ENCODE measurements at places on chromosomes 6 and 20.
A peak's percentile ranks its signal among the peaks of the same experiment; 100 is the strongest.

DNA sequence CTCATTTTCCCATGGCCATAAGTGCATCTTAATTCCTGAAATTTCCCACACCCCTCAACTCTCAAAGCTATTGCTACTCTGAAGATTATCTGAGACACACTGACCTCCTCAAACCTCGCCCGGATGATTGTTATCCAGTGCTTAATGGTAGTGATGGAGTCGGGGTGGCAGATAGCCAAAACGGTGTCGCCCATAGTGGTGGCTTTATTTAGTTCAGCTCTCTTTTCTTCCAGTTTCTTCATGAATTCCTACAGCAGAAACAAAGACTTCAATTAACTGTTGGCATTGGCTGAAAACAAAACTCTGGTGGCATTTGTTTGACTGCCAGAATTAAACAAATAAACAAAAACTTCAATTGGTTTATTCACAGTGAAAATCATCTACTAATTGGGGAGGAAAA is 165.4 kb downstream of the DST start:
- DNase-seq = no peak

DNA sequence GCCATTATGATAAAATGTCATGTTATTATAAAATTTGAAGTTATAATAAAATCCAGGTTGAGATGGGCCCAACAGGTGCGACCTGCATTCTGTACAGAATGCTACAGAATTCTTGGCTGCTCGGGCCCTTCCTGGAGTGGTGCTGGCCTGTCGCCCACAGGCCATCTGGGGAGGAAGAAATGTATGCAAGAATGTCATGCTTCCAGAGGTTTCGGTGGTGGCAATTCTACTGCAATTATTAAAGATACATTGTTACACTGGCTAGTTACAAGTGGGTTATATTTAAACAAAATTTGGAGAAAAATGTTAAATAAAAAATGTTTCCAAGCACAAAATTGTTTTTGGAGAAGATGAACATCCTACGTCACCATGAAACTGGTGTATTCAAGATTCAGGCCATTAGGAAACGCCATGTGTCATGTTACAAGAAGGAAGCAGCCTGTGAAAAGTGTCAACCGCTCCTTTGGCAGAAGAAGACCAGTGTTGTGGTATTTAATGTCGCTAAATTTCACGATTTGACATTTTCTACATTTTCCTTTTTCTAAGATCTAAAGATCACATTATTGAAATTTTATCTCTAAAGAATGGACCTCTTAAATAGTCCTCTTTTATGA is 7.1 kb downstream of the RAMACL start:
- DNase-seq = no peak

- no peak for DNase-seq
Observed at GRCh38 chr20:20202768-20203167, 150.4 kb downstream of the CFAP61 start.

DNA sequence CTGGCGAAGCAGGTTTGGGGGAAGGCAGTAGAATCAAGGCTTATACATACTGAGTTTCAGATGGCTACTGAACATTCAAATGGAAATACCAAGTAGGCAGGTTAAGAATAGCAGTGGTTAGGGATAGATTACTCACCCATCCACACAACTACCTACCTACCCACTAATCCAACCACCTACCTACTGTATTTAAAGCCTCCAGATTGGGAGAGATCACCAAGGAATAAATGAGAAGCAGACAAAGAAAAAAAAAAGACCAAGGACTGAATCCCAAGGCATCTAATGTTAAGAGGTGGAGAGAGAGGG is 68.3 kb upstream of the SMIM29 start:
- DNase-seq = no peak

DNA sequence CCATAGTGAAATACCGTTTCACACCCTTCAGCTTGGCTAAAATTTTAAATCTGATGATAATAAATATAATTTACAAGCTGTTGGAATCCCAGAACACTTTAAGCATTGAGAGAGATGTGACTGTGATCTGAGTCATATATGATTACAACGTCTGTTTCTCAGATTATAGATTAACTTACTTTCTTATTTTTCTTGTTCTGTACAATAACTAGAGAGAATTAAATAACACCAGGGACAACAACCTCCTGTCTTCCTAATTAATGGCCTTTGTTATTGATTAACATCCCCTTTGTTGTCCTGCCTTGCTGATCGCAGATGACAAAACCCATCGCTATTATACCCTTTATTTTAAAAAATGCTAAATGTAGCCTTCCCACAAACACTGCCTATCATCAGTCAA is 87.8 kb upstream of the EZR start:
- DNase-seq = no peak

GRCh38 chr6:142855893-142856623 is 88.9 kb downstream of the HIVEP2 start:
- no peak for DNase-seq

GRCh38 chr20:15220778-15221565 is 883.6 kb upstream of the FLRT3 start:
- DNase-seq = no peak

DNA sequence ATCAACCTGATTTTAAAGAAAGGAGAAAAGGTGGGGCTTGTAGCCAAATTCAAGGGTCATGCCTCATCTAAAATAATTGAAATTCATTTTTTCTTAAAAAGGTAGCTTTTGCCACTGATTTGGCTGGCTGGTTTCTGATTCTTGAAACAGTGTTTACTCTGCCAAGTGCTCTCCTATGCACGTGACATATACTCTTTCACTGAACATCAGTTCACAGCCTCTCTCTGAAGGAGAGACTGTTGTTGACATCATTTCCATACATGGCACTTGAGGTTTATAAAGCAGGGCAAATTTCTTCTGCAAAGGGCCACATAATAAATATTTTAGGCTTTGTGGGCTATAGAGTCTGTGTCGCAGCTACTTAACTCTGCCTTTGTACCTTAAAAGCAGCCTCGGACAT is 40.4 kb upstream of the DOK5 start:
- no peak for DNase-seq

DNA sequence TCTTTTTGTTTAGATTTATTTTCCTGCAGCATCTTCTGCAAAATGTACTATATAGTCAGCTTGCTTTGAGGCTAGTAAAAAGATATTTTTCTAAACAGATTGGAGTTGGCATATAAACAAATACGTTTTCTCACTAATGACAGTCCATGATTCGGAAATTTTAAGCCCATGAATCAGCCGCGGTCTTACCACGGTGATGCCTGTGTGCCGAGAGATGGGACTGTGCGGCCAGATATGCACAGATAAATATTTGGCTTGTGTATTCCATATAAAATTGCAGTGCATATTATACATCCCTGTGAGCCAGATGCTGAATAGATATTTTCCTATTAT is 3.2 kb downstream of the FOXC1 start:
- peak; percentile 43 for DNase-seq

GRCh38 chr6:140441256-140441655 is 1066.8 kb upstream of the CITED2 start:
- peak; percentile 55 for DNase-seq

- DNase-seq = no peak
Observed at GRCh38 chr6:27026361-27026760, 221.1 kb upstream of the PRSS16 start.

DNA sequence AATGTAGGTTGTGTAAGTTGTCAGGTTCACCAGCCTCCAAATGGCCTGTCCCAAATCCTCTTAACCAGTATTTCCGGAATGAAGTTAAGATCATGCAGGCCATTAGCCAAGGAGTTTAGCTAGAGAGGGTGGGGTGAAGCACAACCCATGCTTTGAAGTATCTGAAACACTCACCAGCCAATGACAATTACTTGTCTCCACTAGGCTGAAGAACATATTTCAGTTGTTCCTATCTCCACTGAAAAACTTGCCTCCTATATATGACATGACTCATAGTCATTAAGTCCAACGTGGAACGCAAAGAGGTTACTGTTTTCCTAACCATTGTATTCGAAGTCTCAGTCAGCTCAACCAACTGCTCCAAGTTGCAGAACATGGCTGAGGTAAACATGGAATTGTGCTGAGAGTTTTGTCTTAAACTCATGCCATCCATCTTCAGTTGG is 37.4 kb upstream of the TNFAIP3 start:
- no peak for DNase-seq

DNA sequence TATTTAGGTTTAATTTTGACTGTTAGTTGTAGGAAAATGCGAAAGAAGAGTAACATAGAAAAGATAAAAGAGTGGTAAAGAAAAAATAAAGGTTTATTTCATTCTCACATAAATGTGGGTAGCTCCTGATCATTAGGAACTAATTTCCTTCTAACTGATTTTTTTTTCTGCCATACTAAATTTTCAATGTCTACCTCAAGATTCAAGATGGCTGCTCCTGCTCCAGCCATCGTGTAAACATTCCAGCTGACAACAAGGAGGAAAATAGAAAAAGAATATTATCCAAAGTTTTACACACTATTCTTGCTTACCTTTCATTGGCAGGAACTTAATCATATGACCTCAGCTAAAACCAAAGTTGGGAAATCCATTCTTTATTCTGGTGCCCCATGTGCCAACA is 488.2 kb downstream of the LMBRD1 start:
- no peak for DNase-seq

DNA sequence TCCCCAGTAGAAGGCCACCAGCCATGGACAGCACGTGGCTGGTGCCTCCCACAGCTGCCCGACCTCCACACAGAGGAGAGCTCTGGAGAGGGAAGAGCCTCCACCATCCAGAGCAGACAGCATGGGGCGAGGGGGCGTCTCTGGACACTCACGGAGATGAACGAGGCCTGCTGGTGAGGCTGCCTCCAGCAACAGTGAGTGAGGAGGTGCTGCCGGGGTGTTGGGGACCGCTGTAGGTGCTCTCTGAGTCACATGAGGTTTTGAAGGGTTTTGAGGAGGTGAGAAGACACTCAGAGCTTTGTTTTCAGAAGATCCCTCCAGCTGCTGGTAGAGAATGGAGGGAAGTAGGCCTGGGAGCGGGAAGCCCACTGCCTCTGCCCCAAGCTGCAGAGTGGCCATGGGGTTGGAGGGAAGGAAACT is 65.6 kb downstream of the THBS2 start:
- no peak for DNase-seq

DNA sequence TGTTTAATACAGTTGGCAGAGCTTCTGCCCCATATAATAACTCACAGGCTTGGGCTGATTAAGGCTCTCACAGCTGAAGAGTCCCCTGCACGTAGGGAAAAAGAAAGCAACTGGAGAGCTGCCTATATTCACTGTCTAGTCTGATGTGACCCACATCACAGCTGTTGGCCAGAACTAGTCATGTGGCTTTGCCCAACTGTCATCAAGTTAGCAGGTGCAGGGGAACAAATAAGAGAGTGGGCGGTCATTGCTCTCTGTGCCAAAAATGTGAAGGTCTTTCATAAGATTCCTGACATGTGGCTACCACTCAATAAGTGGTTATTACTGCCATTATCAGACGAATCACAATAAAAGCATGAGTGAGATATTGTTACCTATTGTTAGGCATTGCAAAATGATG is 665.2 kb downstream of the DOK5 start:
- no peak for DNase-seq

- peak; percentile 80 for DNase-seq
Observed at GRCh38 chr6:33344701-33345697, 27.5 kb upstream of the ZBTB22 start.

DNA sequence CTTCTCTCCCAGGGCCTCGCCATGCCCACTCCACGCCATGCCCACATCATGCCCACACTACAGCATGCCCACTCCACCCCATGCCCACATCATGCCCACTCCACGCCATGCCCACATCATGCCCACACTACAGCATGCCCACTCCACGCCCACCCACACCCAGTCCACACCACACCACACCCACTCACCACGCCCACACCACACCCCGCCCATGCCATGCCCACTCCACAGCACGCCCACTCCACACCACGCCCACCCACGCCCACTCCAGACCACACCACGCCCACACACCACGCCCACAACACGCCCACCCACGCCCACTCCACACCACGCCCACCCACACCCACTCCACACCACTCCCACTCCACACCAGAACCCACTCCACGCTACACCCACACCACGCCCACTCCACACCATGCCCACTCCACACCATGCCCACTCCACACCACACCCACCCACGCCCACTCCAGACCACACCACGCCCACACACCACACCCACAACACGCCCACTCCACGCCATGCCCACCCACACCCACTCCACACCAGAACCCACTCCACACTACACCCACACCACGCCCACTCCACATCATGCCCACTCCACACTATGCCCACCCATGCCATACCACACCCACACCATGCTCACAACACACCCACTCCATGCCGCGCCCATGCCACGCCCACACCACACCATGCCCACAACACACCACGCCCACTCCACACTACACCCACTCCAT is 88.6 kb downstream of the ERMARD start:
- no peak for DNase-seq

GRCh38 chr6:170297576-170298330 is 6.9 kb upstream of the DLL1 start:
- no peak for DNase-seq

DNA sequence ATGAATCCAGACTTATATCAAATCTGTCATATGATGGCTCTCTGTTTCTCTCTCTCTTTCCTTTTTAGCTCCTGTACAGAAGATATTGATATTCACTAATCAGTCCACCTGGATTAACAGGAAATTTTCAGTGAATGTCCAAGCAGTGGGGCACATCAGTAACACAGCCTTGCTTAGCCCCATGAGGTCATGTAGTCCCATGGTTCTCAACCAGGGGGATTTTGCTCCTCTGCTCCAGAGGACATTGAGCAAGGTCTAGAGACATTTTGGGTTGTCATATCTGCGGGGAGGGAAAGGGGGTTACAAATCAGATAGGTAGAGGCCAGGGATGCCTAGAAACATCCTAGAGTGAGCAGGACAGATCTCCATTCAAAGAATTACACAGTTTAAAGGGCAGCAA is 810 bp downstream of the GSTA1 start:
- DNase-seq = no peak

- DNase-seq = peak; percentile 58
Observed at GRCh38 chr6:16238963-16239797, 793 bp downstream of the GMPR start.

Measured in NB4 (cell line).